ENCODE measurements at places on chromosomes 13 and 19. TPM values are rescaled to one million over a fixed set of nuclear protein-coding genes. Genes with fewer than 3 reads are reported as not detected.

- DNase-seq: peak; percentile 44
Measured at GRCh38 chr19:1461862-1462261, 11.9 kb downstream of the APC2 start.

Gene SBSN
- polyA plus RNA-seq: not detected

DNA sequence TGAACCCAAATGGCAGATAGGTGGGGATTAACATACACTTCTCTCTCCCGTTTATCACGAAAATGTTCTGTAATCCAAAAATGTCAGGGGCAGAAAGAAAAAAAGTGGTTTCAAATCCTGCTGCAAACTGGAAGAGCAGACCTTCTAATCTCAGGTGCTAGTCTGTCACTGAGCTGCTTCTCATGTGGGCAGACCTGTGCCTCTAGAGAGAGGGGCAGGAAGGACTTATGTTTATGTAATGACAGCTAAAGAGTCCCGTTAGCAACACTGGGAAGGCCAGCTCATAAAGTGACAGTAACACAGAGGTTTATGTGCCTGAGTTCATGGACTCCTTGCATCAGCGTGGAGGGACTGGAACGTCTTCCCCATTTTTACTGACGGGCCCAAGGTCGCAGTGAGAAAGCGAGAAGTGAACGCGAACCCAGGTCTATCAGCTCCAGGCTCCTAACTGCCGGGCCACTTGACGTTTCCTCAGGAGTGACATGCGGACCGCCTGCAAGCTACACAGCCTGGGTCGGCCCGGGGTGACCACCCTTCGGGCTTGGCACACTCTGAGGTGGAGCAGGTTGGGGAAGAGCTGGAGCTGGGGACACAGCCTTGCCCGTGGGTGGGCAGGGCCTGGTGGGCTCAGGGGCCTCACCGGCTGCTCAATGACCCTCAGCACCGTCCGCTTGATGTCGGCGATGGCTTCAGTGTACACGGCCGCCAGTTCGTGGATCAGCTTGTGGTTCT is 9.6 kb upstream of the RSPH6A start:
- DNase-seq: peak; percentile 34

DNA sequence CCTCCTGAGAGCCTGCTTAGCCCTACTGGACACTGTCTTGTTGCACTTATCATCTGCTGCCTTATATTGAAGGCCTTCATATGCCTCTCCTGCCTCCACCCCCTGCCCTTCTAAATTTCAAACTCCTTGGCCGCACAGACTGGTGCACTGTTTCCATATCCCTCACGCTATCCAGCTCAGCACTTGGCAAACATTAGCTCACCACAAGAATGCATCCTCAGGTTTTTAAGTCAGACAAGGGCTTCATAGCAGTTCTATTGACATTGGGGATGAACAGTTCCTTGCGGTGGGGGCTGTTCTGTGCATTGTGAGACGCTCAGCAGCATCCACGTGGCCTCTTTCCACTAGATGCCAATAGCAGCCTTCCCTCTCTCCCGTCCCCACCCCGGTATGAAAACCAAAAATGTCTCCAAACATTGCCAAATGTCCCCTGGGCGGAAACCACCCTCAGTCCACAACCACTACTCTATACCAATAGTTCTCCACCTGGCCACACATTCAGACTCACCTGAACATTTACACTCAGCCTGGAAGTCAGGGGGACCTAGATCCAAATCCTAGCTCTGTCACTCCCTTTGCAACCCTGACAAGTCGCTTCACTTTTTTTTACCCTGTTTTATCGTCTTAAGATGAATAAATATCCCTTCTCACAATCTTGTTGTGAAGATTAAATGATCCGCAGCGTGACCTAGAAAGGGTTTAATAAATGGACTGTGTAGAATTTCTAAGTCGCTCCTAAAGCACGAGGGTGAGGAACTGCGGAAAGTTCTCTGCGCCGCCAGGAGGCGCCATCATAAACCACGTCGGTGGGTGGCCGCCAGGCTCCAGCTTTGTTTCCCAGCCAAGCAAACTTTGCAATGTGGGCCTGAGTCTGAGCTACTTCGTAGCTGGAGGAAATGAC is 3.6 kb upstream of the CEACAM3 start:
- peak; percentile 28 for DNase-seq

GRCh38 chr19:55643003-55643886 is at the start of gene ZNF581:
Gene ZNF581 (plus strand): TSS chr19:55643649. CDS start chr19:55644572, 923 bp downstream.
- DNase-seq: peak; percentile 78

Gene KIR3DL1
- not detected for polyA plus RNA-seq

Gene SULT2B1
- 0.06 TPM for polyA plus RNA-seq

GRCh38 chr13:46006688-46007452 is 45.7 kb downstream of the ZC3H13 start:
- DNase-seq: no peak

DNA sequence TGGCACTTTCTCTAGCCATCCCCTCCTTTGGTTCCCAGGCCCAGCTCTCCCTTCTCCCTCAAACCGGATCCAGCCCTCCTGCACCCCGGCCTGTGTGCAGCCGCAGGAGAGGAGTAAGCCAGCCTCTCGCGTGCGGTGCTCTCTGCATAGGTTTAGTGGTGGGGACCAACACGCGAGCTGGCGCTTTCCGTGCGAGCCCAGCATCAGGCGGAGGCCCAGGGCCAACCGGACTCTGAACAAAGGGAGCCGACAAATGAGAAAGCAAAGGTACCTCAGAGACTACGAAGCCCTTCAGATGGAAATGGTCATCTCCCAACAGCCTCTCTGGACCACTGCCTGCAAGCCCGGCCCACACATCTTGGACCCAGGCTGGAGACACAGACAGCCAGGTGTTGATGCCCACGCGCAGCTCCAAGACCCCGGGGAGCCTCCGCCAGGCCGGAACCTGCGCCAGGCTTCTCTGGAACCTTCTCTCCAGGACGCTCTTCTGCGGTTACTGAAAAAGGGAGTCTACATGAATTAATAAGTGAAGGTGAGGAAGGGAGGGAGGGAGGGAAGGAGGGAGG is 16.5 kb upstream of the LATS2 start:
- no peak for DNase-seq

Gene MAST1
- 0.10 TPM for polyA plus RNA-seq

All from psoas muscle (tissue), 8 donors.